ENCODE measurements at places on chromosomes 11 and 22.

- no peak for DNase-seq
Measured at GRCh38 chr11:111836721-111837120, 34.7 kb downstream of the ALG9 start.

DNA sequence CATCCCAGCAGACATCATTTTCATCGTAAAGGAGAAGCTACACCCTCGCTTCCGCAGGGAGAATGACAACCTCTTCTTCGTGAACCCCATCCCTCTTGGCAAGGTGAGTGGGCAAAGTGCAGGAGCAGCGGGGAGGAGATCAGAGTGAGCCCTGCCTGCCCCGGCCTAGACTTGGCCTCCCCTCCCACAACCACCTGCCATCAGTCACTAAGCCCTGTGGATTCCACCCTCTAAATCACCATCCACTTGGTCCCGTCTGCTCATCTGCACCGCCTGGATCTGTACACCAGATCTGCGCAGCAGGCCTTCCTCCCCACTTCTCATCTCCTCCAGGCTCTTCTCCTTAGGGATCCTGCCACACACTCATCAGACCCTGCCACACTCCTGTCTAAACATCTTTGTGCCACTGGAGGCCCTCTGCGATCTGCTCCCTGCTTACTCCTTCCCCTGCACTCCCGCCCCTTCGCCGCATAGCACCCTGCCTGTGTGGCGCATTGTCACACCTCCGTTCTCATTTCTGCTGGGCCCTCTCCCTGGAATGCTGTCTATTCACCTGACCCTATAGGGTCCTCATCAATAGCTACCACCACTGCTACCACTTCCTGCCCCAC lies 14.2 kb downstream of the UCP2 start:
- DNase-seq, result no peak

DNA sequence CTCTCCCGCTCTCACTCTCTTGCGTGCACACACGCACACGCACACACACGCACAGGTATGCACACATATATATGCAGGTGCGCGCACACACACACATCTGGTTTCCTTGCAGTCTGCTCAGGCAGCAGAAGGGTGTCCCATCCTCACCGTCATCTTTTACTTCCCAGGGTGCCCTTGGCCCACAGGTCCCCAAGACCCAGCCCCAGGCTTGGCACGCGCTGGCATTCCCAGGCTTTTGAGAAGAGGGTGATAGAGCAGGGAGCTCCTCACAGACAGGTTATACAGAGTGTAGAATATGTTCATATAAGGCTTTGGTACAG lies 52.0 kb upstream of the SPATA19 start:
- DNase-seq, result no peak

DNA sequence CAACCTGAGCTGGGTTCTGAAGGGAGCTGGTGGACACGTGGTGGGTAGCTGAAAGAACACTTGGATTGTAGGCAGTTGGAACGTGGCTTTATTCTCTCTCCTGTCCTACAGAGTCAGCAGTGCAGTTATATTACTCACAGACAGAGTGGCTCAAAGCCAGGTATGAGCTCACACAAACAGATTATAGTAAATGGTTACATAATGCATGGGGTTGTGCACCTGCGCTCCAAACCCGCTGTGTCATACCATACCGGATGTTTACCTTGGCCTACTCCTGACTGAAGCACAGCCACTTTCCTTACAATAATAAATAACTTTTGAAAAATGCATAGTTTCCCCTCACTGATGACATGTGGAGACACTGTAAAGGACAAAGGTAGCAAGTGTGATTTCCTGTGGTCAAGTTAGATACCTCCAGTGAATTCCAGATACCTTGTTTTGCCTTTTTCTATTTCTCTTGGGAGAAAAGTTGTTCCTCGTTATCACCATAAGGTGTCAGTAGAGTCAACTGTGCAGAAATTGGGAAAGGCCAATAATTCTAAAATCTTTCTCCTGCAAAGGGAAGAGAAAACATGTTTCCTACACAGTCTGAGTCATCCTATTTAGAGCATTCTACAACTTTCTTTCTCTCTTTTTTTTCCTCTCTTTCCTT lies 13.5 kb downstream of the MS4A6A start:
- no peak for DNase-seq

GRCh38 chr11:33412241-33412640 lies 155.1 kb downstream of the HIPK3 start:
- DNase-seq, result no peak
